ENCODE measurements at places on chromosomes 5 and 9. TPM values are rescaled to one million over a fixed set of nuclear protein-coding genes. Genes with fewer than 3 reads are reported as not detected.

Gene OR1B1
- total RNA-seq = not detected

Gene OR1Q1
- total RNA-seq = not detected

Gene LHX3
- not detected for total RNA-seq

Gene DRD1
- total RNA-seq = 0.62 TPM

Gene BASP1
- 45.6 TPM for total RNA-seq

Gene ADAMTS16
- total RNA-seq = 0.81 TPM

Gene CD72
- 11.5 TPM for total RNA-seq

Gene ENTPD8
- total RNA-seq = not detected

Gene GLRA1
- not detected for total RNA-seq
